ENCODE measurements at places on chromosomes 2 and 18. TPM values are rescaled to one million over a fixed set of nuclear protein-coding genes. Genes with fewer than 3 reads are reported as not detected.

KCNF1 gene
- not detected for total RNA-seq

EVX2 gene
- total RNA-seq, result not detected

DOCK10 gene
- 53.0 TPM for total RNA-seq

GRCh38 chr2:205731583-205731981, 49.3 kb downstream of the NRP2 start:
- no peak for DNase-seq

GRCh38 chr18:78625847-78626246, 353.8 kb upstream of the SALL3 start:
- DNase-seq, result no peak

GCKR gene
- 1.8 TPM for total RNA-seq

DNA sequence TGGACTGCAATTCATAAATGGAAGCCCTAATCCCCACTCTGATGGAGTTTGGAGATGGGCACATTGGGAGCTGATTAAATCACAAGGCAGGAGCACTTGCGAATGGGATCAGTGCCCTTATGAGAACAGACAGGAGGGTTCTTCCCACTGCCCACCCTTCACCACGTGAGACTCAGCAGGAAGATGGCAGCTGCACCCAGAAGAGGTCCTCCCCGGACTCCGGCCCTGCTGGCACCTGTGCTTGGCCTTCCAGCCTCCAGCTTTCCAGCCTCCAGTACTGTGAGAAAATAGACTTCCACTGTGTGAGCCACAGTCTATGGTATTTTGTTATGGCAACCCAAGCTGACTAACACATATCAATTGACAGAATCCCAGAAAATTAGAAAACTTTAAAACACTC, 267.6 kb upstream of the SALL3 start:
- no peak for DNase-seq

GRCh38 chr2:210267698-210268097, 42.5 kb upstream of the ACADL start:
- DNase-seq, result no peak

NCL gene
- 210 TPM for total RNA-seq

DNA sequence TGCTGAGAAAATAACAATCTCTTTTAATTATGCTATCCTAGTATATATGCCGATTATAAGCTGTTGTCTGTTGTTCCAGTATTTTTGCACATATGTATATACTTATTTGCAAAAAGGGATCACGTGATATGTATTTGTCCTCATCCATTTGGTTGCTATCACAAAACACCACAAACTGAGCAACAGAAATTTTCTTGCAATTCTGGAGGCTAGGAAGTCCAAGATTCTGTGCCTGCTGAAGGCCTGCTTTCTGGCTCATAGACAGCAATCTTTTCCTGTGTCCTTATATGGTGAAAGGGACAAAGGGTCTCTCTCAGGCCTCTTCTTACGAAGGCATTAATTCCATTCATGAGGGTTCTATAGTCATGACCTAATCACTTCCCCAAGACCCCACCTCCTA, 186.5 kb downstream of the LPIN1 start:
- no peak for DNase-seq

- DNase-seq, result no peak
These were observed 443.3 kb upstream of the MEIS1 start for GRCh38 chr2:65991381-65992197.

GRCh38 chr18:55244546-55244945, 285.3 kb upstream of the CCDC68 start:
- DNase-seq, result no peak

DNA sequence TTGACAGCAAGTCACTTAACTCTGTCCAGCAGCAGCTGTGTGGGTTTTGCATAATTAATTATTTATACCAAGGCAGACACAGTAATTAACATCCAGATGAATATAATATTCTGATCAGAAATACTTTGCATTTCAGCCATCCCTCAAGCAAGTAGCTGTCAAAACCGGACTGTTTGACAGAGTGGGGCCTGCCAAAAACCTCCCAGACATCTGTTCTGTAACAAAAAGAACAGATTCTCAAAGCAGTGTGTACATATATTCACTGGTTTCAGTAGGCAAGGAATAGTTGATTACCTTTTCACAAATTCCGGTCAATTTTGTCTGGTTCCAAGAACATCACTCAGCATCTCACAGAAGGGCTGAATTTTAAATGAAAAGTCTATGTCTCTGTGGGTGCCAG, 291.6 kb downstream of the CMPK2 start:
- DNase-seq, result no peak

- DNase-seq, result no peak
These were observed 1.6 kb upstream of the DNER start for GRCh38 chr2:229715895-229716507.

DNA sequence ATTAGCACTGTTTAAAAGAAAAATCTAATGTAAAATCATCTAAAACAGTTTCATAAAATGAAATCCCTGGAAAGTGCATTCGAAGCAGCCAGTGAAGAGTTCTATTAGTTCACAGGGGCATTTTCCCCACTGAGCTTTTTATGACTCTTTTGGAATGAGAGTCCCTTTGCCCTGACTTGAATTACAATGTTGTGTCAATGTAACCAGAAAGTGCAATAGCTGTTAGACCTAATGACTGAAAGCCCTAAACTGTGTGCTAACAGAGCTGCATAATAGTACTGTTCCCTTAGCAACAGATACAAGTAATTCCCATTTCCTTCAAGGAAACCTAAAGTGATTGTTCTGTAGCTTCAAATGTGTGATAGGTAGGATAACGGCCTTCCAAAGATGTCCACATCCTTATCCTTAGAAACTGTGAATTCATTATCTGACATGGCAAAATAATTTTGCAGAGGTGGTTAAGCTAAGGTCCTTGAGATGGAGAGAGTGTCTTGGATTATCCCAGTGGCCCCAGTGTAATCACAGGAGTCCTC, 134.4 kb downstream of the L3MBTL4 start:
- DNase-seq, result no peak

DNA sequence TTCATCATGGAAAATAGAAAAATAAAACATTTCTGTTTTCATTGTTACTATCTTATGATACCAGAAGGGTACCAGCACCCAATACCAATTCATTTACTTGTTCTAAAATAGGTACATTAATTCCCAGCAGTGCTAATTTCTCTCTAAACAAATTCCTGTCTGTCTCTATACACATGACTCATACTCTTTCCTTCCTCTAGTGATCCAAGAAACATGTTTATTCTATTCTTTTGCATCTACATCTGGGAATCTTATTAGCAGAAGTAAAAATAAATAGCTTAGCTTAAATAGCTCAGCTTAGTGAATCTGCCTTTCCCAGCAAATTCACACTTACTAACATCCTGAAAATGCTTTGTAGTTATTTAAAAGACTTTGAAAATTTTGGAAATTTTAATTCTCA, 84.5 kb upstream of the MAPRE2 start:
- DNase-seq, result no peak

DNA sequence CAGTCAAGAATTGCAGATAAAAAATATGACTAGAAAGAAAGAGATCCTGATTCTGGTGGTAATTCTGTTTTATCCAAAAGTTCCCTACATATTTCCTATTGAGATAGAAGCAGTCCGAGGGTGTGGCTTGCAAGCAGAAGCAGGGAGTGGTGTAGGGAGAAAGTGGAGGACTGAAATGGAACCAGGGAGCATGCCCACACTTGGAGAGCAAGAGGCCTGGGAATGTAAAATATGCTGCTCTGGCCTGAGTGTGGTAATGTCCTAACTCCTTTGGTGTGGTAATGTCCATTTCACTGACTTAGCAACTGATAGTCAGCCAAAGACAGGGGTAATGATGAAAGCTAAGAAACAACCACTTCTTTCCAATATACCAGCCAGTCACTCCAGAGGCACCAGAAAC, 30.1 kb upstream of the FMNL2 start:
- DNase-seq, result no peak

DNA sequence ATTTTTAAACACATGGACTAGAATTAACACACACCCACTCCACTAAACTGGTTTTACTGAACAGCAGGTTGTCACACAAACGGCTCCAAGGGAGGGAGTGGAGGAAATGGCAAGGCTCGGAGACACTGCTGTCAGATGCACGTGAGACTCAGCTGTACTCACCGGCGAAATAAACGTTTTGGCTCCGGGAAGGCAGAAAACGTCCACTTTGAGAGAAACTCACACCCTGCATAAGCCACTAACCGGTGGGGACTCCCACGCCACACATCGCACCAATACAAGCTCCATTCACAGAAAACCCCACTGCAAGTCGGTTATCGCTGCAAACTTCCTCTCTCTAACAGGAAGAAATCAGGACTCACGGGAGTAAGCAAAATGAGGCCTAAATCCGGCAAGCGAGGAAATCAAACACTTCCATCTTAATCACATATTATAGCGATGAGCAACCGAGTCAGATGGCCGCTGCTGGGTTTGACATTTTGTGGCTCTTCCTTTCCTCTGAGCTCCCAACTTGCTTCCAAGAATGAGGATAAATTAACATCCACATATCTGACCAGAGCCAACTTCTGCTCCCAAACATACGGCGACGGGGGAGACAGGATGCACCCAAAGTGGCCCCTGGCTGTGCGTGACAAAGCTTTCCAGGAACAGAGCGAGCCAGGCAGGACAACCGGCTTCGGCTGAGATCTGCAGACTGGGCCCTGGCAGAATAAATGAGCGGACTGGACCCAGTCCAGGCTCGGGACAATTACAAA, 63.5 kb downstream of the HDAC4 start:
- DNase-seq, result no peak

CXCR2 gene
- not detected for total RNA-seq

DNA sequence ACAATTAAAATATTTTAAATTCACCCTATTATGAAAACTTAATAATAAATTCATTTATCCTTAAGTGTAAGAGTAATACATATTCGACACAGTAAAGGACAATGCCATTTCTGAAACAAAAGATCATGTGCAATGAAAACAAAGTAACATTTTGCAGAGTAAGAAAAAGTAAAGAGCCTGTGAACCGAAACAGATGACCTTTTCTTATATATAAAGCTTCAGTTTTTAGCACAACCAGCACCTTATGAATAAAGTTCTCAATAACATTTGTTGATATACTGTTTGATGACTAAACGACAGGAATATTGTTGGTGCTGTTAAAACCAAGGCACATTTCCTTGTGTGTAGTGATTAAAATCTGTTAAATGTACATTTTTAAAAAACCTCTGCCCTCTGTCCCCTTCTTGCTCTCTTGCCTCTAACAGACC, 1.5 kb downstream of the PELI1 start:
- DNase-seq, result no peak

- no peak for DNase-seq
These were observed 14.7 kb upstream of the ITGB6 start for GRCh38 chr2:160214461-160215445.

DNA sequence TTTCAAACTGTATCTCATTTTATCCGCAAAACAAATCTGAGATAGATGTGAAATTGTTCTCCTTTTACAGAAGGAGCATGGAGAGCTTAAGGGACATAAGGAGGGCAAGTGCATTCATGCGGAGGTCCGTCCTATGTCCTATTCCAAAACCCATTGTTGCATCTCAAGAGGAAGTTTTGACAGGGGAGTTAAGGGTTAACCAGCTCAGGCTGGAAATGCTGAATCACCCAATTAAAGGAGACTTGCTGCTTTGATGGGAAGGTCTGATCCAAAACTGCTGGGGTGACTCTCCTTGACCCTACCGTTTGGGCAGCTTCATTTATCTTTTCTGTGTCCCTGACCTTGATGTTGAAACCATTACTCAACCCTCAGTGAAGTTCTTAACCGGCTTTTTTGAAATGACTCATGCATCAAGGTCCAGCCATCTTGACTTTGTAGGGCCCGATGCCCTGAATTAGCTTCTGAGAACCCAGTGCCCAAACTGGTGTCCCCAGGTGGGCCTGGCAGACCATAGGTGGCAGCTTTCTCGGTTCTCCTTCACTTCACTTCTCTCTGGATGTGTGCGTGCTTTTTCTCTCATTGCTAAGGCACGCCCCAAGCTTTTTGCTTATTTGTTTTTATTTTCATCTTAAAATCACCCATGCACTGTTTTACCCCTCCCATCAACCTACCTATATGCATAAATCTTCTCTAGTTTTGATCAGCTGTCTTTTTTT, 15.9 kb upstream of the TXNDC2 start:
- DNase-seq, result no peak

GRCh38 chr2:164054651-164055050, 318.8 kb upstream of the FIGN start:
- no peak for DNase-seq

TMEM182 gene
- total RNA-seq, result 2.5 TPM

GRCh38 chr18:13382366-13382953, 163.9 kb downstream of the LDLRAD4 start:
- DNase-seq, result peak; percentile 32

PSMA8 gene
- total RNA-seq, result not detected

DNA sequence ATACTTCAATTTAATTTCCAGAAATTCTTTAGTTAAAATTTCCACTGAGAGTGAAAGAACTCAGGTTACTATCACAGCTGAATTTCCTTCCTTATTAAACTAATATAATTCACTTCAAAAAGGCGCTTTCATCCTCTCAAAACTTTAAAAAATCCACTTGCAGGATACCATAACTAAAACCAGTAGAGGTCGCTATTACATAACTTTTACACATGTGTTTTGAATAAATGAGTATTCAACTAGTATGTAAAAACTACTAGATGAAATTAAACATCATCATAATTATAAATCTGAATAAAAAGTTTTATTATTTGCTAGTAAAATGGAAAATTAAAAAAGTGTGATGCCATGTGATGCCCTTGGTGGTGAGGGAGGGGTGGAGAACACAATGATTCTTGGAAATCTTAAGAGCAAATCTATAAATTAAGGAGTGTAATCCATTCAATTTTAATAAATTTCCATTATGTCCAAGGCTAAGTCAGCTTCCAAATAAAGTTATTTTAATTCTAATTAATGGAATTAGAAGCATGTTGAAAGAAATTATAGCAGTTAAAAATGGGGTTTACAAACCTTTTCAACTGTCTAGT, 61.4 kb downstream of the SOS1 start:
- no peak for DNase-seq

KCNK3 gene
- 6.9 TPM for total RNA-seq

GRCh38 chr2:123791207-123791606, 233.9 kb upstream of the CNTNAP5 start:
- DNase-seq, result no peak

DNA sequence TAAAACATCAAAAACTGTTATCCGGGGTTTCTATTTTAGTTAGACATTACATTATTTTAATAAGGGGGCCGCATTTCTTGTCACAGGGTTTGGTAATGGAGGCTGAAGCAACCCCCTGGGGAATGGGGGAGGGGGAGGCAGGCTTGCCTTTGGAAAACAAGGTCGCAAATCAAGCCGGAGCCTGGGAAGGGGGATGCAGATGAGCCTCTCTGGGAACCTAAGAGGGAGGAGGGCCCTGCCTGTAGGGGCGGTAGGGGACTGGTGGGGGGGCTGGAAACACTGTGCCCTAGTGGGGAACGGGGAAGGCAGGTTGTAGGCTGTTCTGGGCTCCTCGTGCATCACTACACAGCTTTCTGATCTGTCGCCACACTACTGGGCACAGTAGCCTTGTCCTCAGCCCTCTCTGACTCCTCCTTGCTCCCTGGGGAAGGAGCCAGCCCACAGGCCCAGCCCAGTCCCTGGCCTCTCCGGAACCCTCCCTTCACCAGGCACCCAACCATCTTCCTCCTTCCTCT, 170.2 kb upstream of the SMAD2 start:
- no peak for DNase-seq

LCT gene
- total RNA-seq, result not detected

COMMD1 gene
- total RNA-seq, result 57.8 TPM

GRCh38 chr2:46315103-46315890, 18.1 kb downstream of the EPAS1 start:
- DNase-seq, result peak; percentile 93

GRCh38 chr18:26090130-26091046, at the start of gene SS18:
Gene SS18 (minus strand): TSS chr18:26090613. CDS start chr18:26090569, 44 bp downstream.
- DNase-seq, result peak; percentile 80

All from thoracic aorta (tissue), 2 donors.